Pancreas (tissue), 10 donors: ENCODE measurements at places on chromosomes 16 and 17. TPM values are rescaled to one million over a fixed set of nuclear protein-coding genes. Genes with fewer than 3 reads are reported as not detected.
A peak's percentile ranks its signal among the peaks of the same experiment; 100 is the strongest.

DNA sequence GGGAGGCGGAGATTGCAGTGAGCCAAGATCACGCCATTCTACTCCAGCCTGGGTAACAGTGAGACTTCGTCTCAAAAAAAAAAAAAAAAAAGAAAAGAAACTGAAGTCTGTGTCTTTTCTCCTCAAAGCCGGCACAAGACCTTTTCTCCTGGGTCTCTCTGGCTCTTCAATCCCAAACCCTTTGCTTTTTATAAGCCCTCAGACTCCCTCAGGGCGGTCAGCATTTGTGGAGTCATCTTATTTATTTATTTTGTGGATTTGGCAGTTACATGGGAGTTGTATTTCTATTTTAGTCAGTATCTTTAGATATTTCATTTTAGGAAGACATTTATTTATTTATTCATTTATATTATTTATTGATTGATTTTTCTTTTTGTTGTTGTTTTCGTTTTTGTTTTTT, 57.7 kb upstream of the MAP3K14 start:
- DNase-seq: no peak

DNA sequence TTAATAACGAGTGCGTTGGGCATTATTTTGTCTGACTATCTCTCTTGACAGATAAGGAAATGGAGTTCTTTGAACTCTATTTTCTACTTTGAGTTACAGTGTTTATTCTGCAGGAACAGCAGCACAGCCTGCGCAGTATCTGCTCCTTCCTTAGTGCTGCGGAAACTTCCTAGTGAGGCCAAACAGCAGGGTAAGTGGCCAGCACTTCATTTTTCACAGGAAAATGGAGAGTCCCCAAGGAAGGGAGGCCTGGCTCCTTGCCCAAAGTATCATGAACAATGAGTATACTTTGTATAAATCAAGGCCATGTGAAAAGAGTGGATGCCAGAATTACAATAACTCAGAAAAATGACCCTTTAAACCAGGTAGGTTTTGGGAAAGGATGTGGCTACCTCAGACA, 140.6 kb downstream of the VPS53 start:
- peak; percentile 20 for DNase-seq

- DNase-seq: no peak
These were observed 7.2 kb upstream of the MTSS2 start for GRCh38 chr16:70692873-70693671.

DNA sequence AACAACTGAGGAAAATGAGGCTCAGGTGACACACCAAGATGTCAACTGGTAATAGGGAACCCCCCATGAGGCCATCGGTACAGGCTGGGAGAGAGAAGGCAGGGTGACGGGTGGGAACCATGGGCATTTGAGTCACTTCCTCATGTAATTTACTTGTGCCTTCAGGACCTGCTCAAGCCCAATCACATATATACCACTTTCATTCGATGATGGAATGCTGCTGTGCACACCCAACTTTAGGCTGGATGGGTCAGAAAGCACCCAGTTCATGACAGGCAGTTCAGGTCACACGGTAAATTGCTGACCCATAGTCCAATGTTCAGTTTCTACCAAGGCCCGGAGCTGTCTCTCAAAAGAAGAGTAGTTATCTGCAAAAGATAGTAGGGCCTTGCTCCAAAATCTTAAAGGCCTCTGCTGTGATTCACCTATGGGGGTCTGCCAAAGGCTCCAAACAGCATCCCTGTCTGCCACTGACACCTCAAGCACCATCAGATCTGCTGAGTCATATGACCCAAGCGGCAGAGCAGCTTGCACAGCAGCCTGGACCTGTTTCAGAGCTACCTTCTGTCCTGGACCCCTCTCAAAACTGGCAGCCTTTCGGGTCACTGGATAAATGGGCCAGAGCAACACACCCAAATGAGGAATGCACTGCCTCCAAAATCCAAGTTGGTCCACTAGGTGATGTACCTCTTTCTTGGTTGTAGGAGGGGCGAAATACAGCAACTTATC, 24.7 kb downstream of the ZZEF1 start:
- DNase-seq: no peak

GRCh38 chr16:84692451-84693214, 7.2 kb upstream of the USP10 start:
- DNase-seq: no peak

DNA sequence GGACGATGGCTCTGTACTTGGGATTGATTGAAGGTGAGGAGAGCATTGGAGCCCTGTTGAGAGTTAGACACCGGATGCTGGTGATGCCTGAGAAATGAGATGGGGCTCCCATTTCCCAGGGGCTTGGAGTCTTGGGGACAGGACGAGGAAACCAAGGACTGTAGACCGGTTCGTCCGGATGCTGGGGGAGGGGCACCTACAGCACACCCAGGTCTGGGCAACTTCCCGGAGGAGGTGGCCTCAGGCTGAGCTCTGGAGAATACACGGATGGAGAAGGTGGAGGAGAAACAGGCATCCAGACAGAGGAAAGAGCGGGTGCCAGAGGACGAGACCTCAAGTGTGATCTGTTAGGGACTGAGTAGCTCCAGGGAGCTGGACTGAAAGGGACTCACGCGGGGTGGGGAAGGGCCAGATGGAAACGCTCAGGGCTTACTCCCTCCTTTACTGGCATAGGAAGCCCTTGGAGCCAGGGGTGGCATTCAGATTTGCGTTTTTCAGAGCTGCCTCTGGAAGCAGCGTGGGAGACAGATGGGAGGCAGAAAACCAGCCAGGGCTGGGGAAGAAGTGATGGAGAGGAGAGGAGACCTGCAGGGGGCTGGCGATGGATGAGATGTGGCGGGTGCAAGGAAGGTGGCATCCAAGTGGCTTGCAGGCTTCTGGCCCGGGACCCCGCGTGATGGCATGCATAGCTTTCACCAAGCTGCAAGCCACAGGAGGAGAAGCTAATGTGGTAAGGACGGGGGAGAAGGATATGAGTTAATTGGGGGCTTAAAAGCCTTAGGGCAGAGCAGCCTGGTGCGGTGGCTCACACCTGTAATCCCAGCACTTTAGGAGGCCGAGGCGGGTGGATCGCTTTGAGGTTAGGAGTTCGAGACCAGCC, 8.3 kb downstream of the C1QTNF1 start:
- DNase-seq: no peak

ZG16 gene
- total RNA-seq: 3.1 TPM

GRCh38 chr17:58338841-58339754, 10.5 kb upstream of the TSPOAP1 start:
- DNase-seq: peak; percentile 1

GRCh38 chr16:72380283-72380682, 208.3 kb upstream of the PMFBP1 start:
- no peak for DNase-seq

ENPP7 gene
- 0.13 TPM for total RNA-seq

DNA sequence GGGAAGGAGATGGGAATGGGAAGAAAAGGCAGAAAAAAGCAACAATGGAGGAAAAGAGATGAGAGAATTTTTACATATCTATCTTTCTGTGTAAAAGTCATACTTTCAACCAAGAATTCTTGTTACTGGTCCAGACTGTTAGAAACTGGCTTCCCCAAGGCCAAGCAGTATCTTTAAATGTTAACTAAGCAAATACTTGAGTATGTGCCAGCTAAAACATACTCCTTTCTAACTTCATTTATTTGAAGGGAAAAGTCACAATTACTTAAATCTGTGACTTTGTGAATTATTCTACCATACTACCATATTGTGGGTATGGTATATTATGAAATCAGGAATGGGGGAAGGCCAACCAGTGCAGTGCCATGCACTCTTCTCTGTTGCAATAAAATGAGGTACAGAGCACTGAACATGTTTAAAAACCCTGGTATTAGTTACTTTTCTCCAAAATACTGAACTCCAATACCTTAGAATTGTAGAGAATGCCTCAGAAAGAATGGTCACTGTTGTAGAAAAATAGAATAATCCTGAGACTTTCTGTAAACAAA, 92.3 kb upstream of the C17orf78 start:
- no peak for DNase-seq

LITAF gene
- total RNA-seq: 31.6 TPM

- DNase-seq: no peak
These were observed 76.5 kb downstream of the HELZ start for GRCh38 chr17:67168496-67168895.

LITAFD gene
- not detected for total RNA-seq

GRCh38 chr16:4402439-4403132, 13.8 kb downstream of the CORO7 start:
- DNase-seq: peak; percentile 98

PSME3 gene
- 51.6 TPM for total RNA-seq

- no peak for DNase-seq
These were observed 159.9 kb downstream of the LGALS9B start for GRCh38 chr17:20307326-20307910.

DNA sequence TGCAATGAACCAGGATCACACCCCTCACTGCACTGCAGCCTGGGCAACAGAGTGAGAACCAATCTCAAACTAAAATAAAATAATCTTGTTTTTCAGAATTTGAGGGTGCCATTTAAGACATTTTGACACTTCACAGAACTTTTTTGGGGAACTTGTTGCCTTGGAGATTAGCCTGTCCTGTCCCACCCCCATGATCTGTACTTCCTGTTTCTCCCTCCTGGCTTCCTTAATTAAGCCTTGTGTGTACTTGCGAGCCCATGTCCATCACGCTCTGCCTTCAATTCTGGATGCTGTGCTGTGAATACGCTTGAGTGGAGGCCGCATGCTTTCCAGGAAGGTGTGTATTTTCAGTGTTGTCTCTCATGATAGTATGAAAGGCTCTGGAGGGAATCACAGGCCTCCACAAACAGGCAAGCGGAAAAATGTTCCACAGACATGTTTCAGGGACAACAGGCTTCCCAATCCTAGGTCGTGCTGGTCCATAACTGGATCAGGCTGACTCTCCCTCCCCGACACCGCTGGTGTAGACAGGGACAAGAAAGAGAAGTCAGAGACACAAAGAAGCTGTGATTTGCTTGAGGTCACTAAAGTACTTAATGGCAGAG, 56.9 kb downstream of the NOS2 start:
- DNase-seq: no peak

TPSG1 gene
- not detected for total RNA-seq

GRCh38 chr16:90018652-90019542, at the start of gene DBNDD1:
Gene DBNDD1, minus strand, starts transcription at chr16:90019456. Its CDS starts 115 bp downstream, at chr16:90019341.
- peak; percentile 65 for DNase-seq

EXOC3L1 gene
- 2.3 TPM for total RNA-seq

GRCh38 chr16:83581082-83581481, 226.7 kb upstream of the HSBP1 start:
- no peak for DNase-seq

DNA sequence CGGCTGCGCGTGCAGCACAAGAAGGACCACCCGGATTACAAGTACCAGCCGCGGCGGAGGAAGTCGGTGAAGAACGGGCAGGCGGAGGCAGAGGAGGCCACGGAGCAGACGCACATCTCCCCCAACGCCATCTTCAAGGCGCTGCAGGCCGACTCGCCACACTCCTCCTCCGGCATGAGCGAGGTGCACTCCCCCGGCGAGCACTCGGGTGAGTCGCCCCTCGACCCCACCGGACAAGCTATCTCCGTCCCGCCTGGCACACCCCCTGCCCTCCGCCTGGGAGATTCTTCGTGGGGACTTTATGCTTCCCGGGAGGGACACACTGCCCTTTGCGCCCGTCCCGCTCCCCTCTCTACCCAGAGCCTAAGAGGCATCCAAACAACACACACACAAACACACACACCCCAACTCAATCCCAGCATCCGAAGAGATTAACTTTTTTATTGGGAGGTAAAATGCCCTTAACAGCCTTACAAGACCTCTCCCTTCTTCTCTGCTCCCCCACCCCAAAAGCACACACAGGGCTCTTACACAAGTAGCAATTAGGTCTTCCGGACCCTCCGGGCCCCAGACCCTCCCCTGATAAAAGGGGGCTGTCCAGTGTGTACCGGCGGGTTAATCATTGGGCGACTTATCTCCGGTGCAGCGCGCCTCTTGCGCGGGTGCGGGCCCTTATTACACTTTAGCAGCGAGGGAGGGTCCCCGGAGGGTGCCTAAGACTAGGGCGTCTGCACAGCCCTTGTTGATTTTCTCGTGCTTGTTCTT, 2.1 kb downstream of the SOX9 start:
- peak; percentile 33 for DNase-seq

DNA sequence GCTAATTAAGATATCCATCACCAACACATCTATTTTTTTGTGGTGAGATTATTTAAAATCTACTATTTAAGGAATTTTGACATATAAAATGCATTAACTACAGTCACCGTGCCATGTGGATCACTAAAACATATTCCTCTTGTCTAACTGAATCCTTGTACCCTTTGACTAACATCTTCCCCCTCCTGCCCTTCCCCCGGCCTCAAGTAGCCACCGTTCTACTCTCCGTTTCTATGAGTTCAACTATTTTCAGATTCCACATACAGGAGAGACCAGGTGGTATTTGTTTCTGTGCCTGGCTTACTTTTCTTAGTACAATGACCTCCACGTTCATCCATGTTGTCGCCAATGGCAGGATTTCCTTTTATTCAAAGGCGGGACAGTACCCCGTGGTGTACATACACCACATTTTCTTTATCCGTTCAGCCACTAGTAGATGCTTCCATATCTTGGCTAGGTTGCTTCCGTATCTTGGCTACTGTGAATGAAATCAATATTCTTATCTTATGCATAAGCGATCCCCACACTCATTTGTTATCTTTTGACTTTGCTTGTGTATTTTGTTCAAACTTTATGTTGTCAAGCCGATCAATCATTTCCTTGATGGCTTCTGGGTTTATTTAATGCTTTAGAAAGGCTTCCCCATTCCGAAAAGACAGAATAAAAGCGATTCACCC, 134.7 kb downstream of the KCNJ12 start:
- DNase-seq: no peak

KCNJ18 gene
- not detected for total RNA-seq

- DNase-seq: no peak
These were observed 45.8 kb downstream of the MPRIP start for GRCh38 chr17:17088086-17088485.

- DNase-seq: no peak
These were observed 43.4 kb downstream of the CCDC42 start for GRCh38 chr17:8701221-8701620.

DNA sequence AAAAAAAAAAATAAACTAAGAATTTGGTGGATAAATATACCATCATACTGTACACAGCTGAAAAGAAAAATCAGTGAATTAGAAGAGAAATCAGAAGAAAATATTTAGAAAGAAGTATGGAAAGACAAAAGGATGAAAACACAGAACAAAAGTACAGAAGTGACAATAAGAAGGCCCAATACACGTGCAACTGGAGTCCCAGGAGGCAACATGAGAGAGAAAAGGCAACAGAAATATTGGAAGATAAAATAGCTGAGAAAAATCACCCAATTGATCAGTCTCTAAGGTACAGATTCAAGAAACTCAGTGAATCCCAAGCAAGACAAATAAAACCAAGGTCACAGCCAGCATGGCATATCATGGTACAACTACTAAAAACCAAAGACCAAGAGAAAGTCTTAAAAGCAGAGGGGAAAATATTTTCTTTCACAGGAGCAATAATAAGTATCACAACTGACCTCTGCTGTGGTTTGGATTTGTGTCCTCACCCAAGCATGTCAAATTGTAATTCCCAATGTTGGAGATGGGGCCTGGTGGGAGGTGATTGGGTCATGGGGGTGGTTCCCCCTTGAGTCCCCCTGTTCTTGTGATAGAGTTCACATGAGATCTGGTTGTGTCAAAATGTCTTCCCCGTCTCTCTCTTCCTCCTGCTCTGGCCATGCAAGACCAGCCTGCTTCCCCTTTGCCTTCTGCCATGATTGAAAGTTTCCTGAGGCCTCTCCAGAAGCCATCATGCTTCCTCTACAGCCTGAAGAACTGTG, 20.2 kb upstream of the ENGASE start:
- no peak for DNase-seq

- DNase-seq: peak; percentile 8
These were observed 11.4 kb downstream of the ZDHHC7 start for GRCh38 chr16:84999857-85000480.

TMEM100 gene
- total RNA-seq: 0.39 TPM
